ENCODE measurements at places on chromosomes 2 and 18.
A peak's percentile ranks its signal among the peaks of the same experiment; 100 is the strongest.

DNA sequence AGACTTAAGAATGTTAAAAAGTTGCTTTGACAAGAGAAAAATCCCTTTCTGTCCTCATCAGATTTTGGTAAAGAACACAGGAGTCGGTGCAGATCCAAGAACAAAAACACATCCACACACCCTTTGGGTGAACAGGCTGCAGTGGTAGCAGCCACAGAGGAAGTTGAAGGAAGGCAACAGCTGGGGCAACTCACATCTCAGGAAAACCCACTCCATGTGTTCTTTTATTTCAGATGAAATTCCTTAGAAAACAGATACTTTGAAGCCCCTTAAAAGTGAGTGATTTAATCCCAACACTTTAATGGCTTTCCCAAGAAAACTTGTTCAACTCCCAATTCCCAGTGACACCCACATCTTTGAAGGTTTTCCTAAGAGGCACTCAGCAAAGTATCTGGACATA is 271.3 kb downstream of the ICOS start:
- DNase-seq: no peak

DNA sequence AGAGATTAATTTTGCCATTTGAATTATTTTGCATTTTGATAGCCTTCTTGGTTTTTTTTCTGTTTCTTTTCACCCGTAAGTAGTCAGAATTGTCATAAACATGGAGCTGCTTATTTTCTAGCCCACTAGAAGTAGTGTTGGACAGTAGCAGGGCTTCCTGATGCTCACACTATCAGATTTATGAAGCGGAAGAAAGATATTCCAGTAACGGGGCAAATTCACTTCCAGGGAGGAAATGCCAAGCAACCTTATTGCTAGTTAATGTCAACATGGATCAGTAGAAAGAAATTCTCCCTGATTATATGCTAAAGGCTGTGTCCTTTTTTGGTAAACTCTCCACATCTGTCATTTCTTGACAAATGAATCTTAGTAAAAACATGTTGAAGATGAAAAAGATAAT is 19.2 kb upstream of the ADAM23 start:
- no peak for DNase-seq

DNA sequence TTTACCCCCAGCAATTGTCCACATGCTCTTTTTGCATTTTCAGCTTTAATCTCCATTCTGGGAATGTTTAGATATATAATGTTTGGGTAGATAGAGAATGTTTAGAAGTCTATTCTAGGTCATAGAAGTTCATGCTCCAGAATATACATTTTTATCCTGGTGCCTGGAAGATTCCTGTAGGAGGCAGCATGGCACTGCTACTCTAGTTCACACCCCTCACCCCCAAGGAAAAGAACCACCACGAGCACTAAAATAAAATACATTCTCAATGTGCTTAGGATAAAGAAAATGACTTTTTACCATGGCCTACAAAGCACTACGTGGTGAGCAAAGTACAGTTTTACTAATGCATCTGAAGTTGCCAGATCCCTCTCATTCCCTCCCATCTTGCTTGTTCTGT is 53.8 kb downstream of the MYO1B start:
- DNase-seq: no peak

DNA sequence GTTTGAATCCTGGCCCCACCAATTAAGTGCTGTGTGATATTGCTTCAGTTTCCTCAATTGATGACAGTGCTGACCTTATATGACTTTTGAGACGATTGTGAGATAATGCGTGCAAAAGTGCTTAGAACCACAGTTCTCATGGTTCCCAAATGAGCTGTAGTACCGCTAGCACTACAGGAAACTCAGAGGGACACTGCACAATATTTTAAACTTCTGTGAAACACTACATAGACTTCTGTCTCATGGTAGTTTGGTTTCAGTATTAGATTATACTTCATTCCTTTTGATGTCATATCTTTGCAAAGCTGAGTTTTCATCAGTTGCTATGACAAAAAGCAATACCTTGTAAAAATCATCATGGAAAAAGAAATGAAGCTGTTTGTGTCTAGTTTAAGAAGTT is 368.0 kb downstream of the PARD3B start:
- DNase-seq: no peak

GRCh38 chr18:58887613-58887963 is 22.9 kb downstream of the ZNF532 start:
- DNase-seq: peak; percentile 8

DNA sequence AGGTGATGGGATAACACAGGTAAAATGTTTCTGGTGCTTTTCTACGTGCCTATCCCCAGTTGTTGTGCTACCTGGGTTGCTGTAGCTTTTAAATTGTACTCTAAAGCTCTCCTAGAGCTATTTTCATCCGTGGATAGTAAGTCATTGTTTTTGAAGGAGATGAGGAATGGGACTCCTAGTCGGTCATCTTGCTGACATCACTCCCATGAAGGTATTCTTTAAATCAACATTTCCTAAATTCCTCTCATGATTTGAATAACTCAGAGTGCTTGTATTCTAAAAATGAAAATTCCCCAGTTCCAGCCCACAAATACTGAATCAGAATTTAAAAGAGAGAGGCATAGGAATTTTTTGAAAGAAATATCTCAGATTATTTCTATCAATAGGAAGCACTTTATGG is 44.3 kb downstream of the CCDC148 start:
- DNase-seq: no peak

- no peak for DNase-seq
Measured at GRCh38 chr2:122236925-122237324, 481.5 kb downstream of the TSN start.

- no peak for DNase-seq
Measured at GRCh38 chr2:160632084-160632975, 138.7 kb upstream of the RBMS1 start.

DNA sequence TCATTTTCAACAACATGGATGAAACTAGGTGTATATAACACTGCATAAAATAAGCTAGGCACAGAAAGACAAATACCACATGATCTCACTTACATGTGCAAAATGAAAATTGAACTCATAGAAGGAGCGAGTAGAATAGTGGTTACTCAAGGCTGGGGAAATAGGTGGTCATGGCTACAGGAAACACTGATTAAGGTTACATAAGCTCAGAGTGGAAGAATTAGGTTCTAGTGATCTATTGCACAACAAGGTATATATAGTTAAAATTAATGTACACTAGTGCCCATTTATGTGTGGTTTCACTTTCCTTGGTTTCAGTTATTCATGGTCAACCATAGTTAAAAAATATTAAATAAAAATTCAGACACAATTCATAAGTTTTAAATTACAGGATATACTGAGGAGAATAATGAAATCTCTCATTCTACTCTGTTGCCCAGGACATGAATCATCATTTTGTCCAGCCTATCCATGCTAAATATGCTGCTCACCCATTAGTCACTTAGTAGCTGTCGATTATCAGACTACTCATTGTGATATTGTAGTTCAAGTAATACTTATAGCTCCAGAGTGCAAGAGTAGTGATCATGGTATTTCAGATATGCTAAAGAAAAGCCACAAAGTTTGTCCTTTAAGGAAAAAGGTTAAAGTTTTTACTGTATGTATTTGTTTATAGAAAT is 1530.9 kb upstream of the LRRTM1 start:
- DNase-seq: no peak

GRCh38 chr2:102285368-102285767 is 26.0 kb upstream of the IL1RL1 start:
- DNase-seq: no peak

DNA sequence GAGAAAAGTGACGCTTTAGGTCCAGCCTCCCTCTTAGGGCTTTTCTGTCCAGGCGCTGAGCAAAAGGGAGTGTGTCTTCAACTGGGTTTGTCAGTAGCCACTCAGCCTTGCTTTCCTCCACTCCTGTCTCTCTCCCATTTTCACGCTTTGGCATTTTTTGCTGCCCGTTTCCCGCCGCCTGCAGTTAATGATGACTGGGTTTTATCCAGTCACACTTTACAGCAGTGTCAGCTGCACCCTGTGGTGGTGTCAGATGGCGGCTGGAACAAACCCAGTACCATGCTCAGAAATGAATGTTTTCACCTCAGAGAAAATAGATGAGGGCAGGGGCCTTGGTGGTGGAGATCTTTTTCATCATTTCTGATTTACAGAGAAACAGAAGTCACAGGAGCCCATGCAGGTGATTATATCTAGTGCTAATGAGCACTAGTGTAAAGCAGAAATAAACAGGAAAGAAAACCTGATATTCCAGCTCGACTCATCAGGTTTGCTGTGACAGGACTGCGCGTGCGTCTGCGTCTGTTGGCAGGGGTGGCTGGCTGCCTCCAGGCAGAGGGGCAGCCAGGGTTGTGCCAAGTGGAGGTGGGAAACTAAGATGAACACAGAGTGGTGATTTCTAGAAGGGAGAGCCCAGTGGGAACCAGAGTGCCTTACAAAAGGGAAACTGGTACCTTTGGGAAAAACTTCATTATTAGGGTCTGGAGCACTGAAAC is 139.9 kb downstream of the TANC1 start:
- DNase-seq: no peak

- no peak for DNase-seq
Measured at GRCh38 chr2:160566717-160567116, 73.1 kb upstream of the RBMS1 start.

DNA sequence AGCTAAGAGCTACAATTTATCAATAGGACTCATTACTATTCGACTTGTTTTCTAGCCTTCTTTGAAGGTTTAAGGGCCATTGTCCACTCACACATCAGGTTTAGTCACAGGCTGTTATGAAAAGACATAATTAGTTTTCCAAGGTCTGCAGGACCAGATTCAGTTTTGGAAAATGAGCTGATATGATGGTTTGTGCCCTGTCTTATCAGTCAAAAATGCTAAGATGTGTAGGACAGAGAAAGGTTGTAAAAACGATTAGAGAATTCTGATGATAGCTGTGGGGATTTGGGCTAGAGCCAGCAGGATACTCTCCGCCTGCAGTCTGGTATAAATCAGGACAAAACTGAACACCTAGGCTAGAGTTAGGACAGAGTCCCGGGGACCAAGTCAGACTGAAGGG is 213.3 kb downstream of the LRRTM1 start:
- no peak for DNase-seq

- DNase-seq: no peak
Measured at GRCh38 chr2:234994438-234995321, 42.9 kb downstream of the SH3BP4 start.

DNA sequence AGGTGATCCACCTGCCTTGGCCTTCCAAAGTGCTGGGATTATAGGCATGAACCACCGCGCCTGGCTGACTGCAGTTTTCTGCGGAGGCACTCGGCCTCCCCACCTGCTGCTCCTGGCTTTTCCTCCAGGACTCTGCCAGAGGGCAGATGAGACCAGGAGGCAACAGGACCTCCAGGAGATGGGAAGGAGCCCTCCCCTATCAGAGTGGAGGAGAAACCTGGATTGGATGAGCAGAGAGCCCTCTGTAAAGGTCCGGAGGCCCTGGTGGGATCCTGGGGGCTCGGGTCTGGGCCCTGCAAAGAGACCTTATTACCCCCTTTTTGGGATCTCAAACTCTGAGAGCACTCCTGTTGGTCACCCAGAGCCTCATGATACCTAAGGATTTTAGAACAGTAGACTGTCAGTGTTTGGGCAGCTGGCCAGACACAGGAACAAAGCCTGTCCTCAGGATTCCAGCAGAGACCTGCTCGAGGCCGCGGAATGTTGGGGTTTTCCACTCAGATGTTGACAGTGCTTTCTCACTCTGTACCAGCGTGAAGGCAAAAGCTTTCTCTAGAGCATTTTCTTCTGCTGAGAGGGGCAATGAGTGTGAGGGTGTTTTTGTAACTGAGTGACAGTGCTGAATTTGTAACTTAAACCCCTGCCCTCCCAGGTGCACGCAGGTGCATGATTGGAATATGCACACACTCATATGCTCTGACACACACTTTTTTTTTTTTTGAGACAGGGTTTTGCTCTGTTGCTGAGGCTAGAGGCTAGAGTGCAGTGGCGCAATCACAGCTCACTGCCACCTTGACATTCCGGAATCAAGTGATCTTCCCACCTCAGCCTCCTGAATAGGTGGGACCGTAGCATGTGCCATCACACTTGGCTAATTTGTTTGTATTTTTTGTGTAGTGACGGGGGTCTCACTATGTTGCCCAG is 48.4 kb downstream of the NPPC start:
- DNase-seq: no peak

DNA sequence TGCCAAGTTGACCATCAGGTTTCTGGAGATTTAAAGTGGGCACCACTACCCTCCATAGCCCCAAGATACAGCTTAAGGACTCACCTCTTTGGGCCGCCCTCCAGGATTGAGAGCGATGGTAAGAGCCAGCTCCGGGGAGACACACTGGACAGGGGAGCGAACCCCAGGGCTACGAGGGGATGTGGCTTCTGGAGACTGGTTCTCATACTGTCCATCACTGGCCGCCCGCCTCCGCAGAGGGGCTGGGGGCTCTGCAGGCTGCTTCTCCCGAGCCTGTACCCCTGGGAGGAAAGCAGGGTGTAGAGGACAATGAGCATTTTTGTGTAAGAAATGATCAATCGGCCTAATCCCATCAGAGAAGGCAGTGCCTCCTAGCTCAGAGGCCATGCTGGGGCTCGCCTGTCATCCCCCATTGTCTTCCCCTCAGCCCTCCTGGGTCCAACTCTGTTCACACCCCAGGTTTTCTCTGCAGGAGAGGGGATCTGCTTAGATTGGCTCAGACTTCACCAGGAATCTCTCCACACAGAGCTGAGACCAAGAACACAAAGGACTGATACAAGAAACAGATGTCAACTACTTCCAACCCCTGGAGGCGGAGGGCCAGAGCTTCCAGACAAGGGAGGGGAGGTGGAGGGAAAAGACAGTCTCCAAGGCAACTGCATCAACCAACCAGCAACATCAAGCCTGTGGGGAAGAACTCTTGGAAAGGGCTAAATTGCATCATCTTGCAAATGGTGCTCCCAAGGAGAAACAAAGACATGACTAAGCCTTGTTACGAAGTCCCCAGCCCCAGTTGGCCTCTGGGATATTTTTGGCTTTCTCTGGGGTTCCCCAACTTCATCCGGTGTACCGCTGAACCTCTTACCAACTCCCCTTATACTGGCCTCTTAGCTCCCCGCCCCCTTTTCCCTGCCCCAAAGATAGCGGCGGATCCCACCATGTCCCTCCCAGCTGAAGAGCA is 166.6 kb downstream of the TNS1 start:
- DNase-seq: no peak
